Activated T-helper 1 cell treated with Interleukin-2 at 50 U/mL for 16 hours (primary cell): ENCODE measurements at places on chromosomes 5 and 9.

GRCh38 chr5:134226441-134227192 is 744 bp upstream of the PPP2CA start:
- peak; percentile 67 for DNase-seq

DNA sequence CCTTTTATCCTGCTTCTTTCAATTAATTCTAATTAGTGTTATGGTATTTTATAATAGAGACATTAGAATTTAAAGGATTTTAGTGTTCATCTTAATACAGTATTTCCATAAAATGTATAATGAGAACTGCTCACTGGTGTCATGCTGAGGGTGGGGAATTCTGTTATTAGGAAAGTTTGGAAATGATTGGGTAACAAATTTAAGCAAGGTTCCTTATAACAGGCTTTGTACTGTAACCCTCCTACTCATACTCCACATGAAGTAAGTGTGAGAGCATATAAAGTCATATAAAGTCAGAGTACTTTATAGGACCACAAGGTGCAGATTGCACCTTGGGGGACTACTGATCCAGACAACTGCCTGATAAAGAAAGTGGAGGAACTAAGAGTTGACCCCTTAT is 42.2 kb downstream of the SV2C start:
- no peak for DNase-seq

- no peak for DNase-seq
Measured at GRCh38 chr9:127418037-127418471, 6.1 kb upstream of the ZNF79 start.

DNA sequence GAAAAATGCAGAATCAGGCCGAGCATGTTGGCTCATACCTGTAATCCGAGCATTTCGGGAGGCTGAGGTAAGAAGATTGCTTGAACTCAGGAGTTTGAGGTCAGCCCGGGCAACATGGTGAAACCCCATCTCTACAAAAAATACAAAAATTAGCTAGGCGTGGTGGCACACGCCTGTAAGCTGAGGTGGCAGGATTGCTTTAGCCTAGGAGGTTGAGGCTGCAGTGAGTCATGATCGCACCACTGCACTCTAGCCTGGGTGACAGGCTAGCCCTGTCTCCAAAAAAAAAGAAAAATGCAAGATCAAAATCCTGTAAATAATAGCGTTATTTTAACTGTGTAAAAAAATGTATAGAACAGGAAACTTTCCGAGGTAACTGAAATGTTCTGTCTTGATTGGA is 39.4 kb downstream of the RNF44 start:
- no peak for DNase-seq

GRCh38 chr9:130659699-130660248 is 4.6 kb upstream of the PRDM12 start:
- DNase-seq: no peak

DNA sequence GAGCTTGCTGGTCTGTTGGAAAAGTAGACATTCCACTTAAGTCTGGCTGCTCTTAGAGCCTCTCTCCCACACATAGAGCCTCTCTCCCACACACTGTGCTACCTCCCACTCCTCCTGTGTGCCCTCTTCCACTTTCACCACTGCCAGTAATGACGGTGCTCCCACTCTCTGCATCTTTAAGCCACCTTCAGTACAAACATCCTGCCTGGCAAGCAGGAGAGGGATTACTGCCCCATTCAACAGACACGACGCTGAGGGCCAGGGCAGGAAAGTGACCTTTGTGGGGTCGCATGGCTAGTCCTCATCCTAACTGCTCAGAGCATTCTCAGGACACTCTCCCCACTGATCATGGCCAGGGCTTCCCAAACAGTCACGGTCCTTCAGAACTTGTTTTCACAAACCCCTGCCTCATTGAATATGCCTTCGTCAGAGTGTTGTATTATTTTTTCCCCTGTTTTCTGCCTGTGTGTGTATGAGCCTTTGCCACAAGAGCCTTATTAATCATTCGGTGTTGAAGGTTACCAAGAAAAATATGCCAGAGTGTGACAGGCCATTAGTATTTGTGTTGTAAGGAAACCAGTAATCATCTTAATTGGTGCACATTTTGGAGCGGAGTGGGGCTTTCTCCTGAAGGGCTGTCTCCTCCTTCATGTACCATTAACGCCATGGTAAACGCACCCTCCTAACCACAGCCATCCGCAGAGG is 87.1 kb upstream of the SAP30L start:
- no peak for DNase-seq

GRCh38 chr5:78776637-78777036 is 128.1 kb upstream of the LHFPL2 start:
- no peak for DNase-seq

- no peak for DNase-seq
Measured at GRCh38 chr9:105647595-105648349, 14.5 kb upstream of the TAL2 start.

GRCh38 chr5:134206627-134207160 is 19.2 kb downstream of the PPP2CA start:
- DNase-seq: no peak

GRCh38 chr9:99986642-99987041 is 80.2 kb downstream of the STX17 start:
- DNase-seq: no peak

- DNase-seq: no peak
Measured at GRCh38 chr5:38948501-38948900, 102.7 kb downstream of the OSMR start.

DNA sequence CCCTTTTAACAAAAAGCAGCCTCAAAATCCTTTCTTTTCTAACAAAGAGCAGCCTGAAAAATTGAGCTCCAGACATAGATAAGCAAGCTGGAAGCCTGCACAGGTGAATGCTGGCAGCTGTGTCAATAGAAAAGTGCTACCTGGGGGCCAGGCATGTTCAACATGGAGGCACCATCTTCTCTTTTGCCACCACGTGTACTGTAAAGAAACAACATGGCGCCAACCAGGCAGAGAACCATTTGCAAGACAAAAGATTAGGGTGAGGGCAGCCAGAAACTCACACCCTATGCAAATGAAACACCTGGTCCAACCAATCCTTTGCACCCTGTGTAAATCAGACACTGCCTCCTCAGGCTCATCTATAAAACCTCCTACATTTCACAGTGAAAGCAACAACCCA is 96.0 kb downstream of the ACTL7B start:
- DNase-seq: no peak

DNA sequence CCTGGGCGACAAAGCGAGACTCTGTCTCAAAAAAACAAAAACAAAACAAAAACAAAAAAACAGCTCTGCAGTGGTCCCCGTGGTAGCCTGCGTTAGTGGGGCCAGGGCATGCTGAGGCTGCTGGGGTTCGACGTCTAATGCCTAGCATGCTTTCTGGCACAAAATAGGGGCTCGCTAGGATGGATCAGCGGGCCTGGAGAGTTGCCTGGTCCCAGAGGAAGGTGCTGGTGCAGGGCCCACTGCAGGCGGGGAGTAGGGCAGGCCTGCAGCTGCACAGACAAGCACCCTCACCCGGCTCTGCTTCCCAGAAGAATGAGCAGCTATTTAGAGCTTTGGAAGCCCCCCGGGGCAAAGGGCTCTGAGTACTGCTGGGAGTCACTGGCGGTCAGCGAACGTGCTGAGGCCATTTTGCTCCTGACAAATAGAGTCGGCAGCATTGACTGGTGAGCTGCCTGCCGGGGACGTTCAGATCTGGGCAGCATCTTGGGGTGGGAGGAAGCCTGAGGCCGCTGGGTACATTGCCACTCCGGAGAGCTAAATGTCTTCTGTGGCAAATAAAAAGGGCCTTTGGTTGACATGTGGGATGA is 126.7 kb downstream of the OLFM1 start:
- no peak for DNase-seq

GRCh38 chr5:127433526-127433925 is 83.9 kb upstream of the PRRC1 start:
- DNase-seq: no peak

GRCh38 chr5:175447571-175447970 is 3.6 kb upstream of the DRD1 start:
- no peak for DNase-seq

DNA sequence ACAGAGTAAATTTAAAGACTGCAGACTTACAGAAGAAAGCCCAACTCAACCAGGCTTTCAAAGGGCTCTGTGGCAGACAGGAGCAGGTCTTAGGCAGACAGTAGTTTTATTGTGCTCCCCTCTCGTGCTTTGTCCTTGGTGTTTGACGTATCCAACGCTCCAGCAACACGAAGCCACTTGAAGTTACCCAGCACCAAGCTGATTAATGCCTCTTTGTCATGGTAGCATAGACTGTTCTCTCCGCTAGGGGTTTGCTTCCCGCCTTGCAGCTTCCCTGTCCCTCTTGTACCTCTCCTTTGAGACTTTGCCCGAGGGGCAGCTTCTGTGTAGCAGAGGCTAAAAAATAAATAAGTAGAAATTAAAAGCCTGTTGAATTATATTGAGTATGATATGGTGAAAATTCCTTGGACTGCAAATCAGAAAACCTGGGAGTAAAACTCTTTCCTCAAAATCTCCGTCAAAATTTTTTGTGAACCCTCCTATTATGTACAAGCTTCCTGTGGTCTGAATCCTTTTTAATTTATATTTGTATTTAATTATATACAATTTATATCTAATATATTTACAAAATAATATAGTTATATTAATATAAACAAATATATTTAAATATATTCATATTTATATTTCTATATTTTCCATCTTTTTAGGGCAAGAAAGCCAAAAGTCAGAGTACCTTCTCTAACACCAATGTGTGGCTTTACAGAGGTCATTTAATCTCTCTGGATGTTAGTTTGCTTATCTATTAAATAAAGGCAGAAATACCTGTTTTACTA is 405.4 kb downstream of the DMAC1 start:
- no peak for DNase-seq

GRCh38 chr5:72134226-72134899 is 27.1 kb downstream of the MAP1B start:
- DNase-seq: no peak

GRCh38 chr9:132768932-132769905 is 99.0 kb downstream of the GTF3C4 start:
- peak; percentile 40 for DNase-seq

GRCh38 chr9:127578952-127579853 is 32.9 kb upstream of the STXBP1 start:
- peak; percentile 64 for DNase-seq

- no peak for DNase-seq
Measured at GRCh38 chr9:85045271-85045670, 375.7 kb downstream of the NTRK2 start.

- DNase-seq: no peak
Measured at GRCh38 chr9:22645893-22646292, 199.3 kb downstream of the DMRTA1 start.

- no peak for DNase-seq
Measured at GRCh38 chr9:16417161-16417560, 453.3 kb downstream of the BNC2 start.

DNA sequence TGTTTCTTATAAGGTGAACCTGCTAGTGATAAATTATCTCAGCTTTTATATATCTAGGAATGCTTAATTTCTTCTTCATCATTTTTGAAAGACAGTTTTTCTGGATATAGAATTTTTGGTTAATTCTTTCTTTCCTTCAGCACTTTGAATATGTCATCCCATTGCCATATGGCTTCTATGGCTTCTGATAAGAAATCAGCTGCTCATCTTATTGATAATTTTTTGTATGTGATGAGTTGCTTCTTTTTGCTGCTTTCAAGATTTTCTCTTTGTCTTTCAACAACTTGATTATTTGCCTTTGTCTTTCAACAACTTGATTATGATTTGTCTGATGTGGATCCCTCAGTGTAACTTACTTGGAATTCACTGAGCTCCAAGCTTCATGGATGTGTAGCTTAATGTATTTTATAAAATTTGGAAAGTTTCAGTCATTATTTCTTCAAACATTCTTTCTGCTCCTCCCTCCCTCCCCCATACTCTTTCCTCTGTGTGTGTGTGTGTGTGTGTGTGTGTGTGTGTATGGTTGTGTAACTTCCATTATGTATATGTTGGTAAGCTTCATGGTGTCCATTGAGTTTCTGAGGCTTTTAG is 243.9 kb downstream of the TLE1 start:
- no peak for DNase-seq

DNA sequence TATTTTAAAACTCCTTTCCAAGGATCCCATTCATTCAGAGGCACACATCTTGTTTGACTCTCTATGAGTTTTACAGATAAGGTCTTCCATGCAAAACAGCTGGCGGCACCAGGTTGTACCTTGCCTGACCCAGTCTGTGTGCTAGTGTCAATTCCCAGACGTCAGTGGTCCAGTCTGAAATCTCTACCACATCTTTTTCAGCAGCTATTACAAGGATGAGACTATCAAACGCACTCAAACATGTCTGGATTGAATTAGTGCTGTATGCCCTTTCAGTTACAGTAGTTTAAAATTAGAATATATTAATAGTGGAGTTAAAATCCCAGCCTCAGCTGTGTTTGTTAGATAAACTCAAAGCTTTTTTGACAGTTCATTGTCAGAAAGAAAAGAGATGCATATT is 11.7 kb downstream of the CDC14B start:
- DNase-seq: no peak

- DNase-seq: no peak
Measured at GRCh38 chr5:60598424-60598823, 101.5 kb downstream of the DEPDC1B start.

- no peak for DNase-seq
Measured at GRCh38 chr9:130640681-130641080, 23.7 kb upstream of the PRDM12 start.

DNA sequence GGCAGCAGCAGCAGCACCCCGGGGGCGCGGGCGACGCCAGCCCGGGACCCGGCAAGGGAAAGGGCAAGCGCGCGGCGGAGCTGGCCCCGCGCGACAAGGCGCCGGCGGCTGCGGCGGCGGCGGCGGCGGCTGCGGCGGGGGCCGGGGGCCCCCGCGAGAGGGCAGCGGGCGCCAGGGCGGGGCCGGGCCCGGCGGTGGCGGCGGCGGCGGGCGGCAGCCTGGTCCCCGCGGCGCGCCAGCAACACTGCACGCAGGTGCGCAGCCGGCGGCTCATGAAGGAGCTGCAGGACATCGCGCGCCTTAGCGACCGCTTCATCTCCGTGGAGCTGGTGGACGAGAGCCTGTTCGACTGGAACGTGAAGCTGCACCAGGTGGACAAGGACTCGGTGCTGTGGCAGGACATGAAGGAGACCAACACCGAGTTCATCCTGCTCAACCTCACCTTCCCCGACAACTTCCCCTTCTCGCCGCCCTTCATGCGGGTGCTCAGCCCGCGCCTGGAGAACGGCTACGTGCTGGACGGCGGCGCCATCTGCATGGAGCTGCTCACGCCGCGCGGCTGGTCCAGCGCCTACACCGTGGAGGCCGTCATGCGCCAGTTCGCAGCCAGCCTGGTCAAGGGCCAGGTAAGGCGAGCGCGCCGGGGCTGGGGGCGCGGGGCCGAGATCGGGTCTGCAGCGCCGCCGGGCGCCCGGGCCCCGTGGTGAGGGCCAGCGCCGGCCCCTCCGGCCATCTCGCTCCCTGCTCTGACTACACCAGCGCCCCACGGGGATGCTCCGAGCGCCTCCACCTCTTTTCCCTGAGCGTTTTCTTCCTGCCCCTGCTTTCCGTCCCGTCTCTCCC is at the start of gene UBE2QL1:
TSS of gene UBE2QL1 (plus strand) at position 238 of the 843 bp plus-strand sequence. CDS start at position 273, 35 bp downstream.
- DNase-seq: no peak
